ENCODE measurements at places on chromosomes 3 and 15. TPM values are rescaled to one million over a fixed set of nuclear protein-coding genes. Genes with fewer than 3 reads are reported as not detected.

Gene OR5K2
- total RNA-seq, result not detected

Gene TYRO3
- total RNA-seq, result 9.1 TPM

Gene RHOV
- not detected for total RNA-seq

Gene CFAP20DC
- 0.24 TPM for total RNA-seq

Gene NT5DC2
- total RNA-seq, result 114 TPM

Gene RBP2
- not detected for total RNA-seq

Gene DALRD3
- 9.8 TPM for total RNA-seq

Gene ARID3B
- total RNA-seq, result 2.6 TPM

Gene SH3BP5
- total RNA-seq, result 21.7 TPM

Gene SLC22A13
- 0.18 TPM for total RNA-seq

Gene MEX3B
- total RNA-seq, result 2.0 TPM

Gene RGMA
- total RNA-seq, result 18.4 TPM

Gene RBMS3
- 53.2 TPM for total RNA-seq

Gene KCNAB1
- total RNA-seq, result 2.6 TPM

Gene CPOX
- total RNA-seq, result 12.7 TPM

Gene GRK7
- total RNA-seq, result not detected

Gene ILDR1
- total RNA-seq, result not detected

Gene MELTF
- total RNA-seq, result 10.1 TPM

Gene LRRC15
- 0.74 TPM for total RNA-seq

Gene SLC28A1
- 0.18 TPM for total RNA-seq

Gene FRMD5
- total RNA-seq, result 9.1 TPM

Gene SIAH2
- 16.4 TPM for total RNA-seq

Gene LDHAL6B
- total RNA-seq, result not detected

Gene GTF2A2
- total RNA-seq, result 119 TPM

Gene TIGIT
- 0.13 TPM for total RNA-seq

Gene IL17RB
- 2.6 TPM for total RNA-seq

Gene WNT5A
- 3.0 TPM for total RNA-seq

Gene HDAC11
- 36.0 TPM for total RNA-seq

Gene CTSH
- 74.3 TPM for total RNA-seq

Gene KIF15
- total RNA-seq, result 0.34 TPM

Gene TNFSF10
- total RNA-seq, result 18.6 TPM

Gene TLR9
- 0.29 TPM for total RNA-seq

Gene CSPG5
- total RNA-seq, result 0.88 TPM

Gene NAA80
- 7.2 TPM for total RNA-seq

Gene OR5H15
- not detected for total RNA-seq

Gene KLHL40
- total RNA-seq, result not detected

Gene BRK1
- 95.0 TPM for total RNA-seq

Gene PLAAT1
- 5.9 TPM for total RNA-seq

Gene LRRC31
- not detected for total RNA-seq

Gene MRAS
- total RNA-seq, result 213 TPM

Gene PLSCR5
- total RNA-seq, result not detected

Gene LARP6
- total RNA-seq, result 47.2 TPM

Gene CNTN3
- 3.0 TPM for total RNA-seq

Gene SPRED1
- total RNA-seq, result 19.9 TPM

Gene PEX5L
- 0.39 TPM for total RNA-seq

Gene PTX3
- total RNA-seq, result 1.3 TPM
